Activated CD4-positive, alpha-beta T cell treated with anti-CD3 and anti-CD28 coated beads for 36 hours (primary cell): ENCODE measurements at places on chromosomes 2 and 18.

DNA sequence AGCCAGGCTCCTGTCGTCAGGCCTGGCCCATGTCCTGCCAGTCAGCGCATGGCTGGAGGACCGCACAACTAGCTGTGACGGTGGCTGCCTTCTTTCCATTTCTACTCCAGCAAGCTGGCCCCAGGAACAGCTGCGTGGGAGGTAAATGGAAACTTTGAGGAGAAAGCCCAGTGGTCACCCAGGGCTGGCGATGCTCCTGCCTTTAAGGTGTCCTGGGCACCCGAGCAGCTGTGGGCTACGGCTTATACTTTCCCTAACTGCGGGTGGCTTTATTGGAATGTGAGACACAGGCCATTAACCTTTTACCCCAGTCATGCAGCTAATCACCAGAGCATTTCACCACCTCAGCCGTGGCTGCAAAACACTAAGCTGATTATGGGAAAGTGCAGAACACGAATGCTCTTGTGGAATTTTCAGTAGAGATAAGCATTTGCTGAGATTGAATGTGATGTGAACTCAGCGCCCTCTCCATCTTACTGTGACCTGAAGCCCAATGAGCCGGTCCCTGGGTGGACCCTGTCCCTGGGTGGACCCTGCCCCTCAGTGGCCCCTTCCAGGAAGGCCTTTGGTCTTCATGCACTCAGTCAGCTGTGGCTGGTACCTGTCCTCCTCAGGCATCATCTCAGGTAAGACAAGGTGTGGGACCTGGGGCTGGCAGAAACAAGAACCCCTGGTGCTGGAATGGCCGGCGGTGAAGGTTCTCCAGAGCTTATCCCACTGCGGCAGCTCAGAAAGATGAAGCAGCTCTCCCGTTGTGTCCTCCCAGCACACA lies 275.4 kb upstream of the HS6ST1 start:
- peaks cover 2% of the 10 kb centered on the region for H3K27me3 ChIP-seq
- no peaks in the 10 kb centered on the region for H3K36me3 ChIP-seq
- no peak overlapping the region for H3K27ac ChIP-seq
- no peak overlapping the region for H3K4me3 ChIP-seq

DNA sequence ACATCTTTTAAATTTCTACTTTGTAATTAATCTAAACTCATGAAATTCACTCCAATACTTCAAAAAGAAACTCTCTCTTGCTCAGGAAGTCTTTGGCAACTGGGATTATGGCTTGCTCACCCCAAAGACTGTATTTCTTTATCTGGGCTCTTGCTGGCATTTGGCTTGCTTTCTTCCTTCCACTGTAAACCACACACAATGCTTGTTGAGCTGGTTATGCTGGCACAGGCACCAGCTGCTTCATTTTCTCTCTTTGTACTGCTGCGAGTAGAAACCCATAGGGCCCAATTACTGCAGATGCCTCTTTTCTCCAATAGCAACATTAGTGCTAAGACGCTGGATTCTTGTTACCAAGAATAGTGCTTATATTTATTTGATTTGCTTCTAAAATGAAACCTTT lies 51.4 kb downstream of the SLC38A11 start:
- DNase-seq = no peak
- no peaks in the 10 kb centered on the region for H3K4me1 ChIP-seq
- H3K27ac ChIP-seq = no peak overlapping the region
- no peaks in the 10 kb centered on the region for H3K27me3 ChIP-seq
- H3K4me3 ChIP-seq = no peak overlapping the region

DNA sequence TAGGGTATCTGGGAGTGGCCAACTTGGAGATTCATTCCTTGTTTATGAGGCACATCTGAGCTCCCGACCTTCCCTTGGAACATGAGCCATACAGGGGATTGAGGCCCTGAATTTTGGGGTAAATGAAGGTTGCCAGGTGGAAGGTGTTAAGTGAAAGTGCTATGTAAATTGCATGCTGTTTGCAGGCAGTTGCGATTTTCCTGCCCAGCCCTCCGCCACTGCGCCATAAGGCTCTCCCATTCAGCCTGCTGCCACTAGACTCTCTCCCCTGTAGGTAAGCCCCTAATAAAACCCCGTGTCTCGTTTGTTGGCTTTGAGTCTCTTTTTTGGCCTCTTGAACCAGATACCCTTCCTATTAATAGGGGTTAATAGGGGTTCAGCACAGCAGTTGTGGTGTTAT lies 33.8 kb downstream of the PCARE start:
- H3K27ac ChIP-seq = no peak overlapping the region
- H3K4me3 ChIP-seq = no peak overlapping the region
- H3K4me1 ChIP-seq = no peaks in the 10 kb centered on the region
- H3K27me3 ChIP-seq = no peaks in the 10 kb centered on the region

GRCh38 chr2:230861552-230862255 lies 3.0 kb upstream of the ITM2C start:
- no peaks in the 10 kb centered on the region for H3K36me3 ChIP-seq
- H3K4me1 ChIP-seq = peaks cover 41% of the 10 kb centered on the region
- no peak overlapping the region for H3K4me3 ChIP-seq
- no peak overlapping the region for H3K27ac ChIP-seq
- peak; percentile 38 for DNase-seq

DNA sequence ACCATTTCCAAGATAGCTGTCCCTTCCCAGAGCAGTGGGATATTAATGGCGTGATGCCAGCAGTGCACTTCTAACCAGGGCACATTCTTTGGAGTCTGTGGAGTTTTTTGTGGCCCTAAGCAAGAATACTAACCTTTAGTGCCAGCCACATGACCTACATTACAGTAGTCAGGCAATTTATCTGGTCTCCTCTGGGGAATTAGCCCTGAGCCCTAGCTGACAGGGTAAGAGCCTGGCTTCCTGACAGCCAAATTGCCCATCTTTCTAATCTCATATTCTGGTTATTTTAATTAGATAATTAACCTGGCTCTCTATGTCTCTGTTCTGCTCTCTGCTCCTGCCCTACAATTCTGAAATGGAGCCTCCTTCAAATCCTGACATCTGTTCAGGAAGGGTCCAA lies 5.2 kb downstream of the PFN4 start:
- H3K4me1 ChIP-seq = peaks cover 3% of the 10 kb centered on the region
- H3K4me3 ChIP-seq = no peak overlapping the region
- no peak overlapping the region for H3K27ac ChIP-seq
- no peak for DNase-seq
- no peaks in the 10 kb centered on the region for H3K27me3 ChIP-seq
- H3K36me3 ChIP-seq = no peaks in the 10 kb centered on the region

DNA sequence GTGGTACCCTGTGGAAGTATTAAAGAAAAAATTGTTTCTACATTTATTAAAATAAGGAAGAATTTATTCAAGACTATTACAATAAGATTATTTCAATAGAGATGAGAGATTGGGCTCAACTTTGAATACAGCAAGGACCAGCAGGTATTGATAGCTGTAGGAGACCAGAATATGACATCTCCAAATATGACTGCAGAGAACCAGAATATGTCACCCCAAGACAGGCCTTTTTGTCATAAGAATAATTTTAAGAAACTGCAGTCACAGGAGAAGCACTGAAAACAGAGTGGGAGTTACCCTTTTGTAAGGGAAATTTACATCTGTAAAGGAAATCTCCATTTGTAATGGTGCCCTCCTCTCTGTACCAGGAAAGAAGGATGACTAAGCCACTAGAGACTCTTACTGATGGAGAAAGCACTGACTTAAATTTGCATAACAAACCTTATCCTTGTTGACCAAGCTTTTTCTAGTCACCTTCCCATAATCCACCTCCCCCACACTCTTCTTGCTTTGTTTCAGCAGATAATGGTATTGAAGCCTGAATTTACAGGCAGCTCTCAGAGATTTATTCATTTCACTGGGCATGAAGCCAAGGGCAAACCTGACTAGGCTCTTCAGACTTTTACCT lies 145.1 kb upstream of the RMP24 start:
- no peak overlapping the region for H3K4me3 ChIP-seq
- H3K27me3 ChIP-seq = peaks cover 12% of the 10 kb centered on the region
- peak; percentile 22 for DNase-seq

GRCh38 chr18:76499637-76500340 lies 4.7 kb upstream of the ZNF516 start:
- peaks cover 4% of the 10 kb centered on the region for H3K4me1 ChIP-seq
- no peak overlapping the region for H3K4me3 ChIP-seq
- no peak overlapping the region for H3K27ac ChIP-seq
- no peak for DNase-seq
